ENCODE measurements at places on chromosomes 7 and 10.

GRCh38 chr10:6213257-6213905 is 10.6 kb downstream of the PFKFB3 start:
- DNase-seq = no peak

GRCh38 chr7:123460616-123461015 is 73.8 kb downstream of the IQUB start:
- no peak for DNase-seq

GRCh38 chr7:157268540-157268939 is 68.3 kb upstream of the DNAJB6 start:
- no peak for DNase-seq

- DNase-seq = no peak
These were observed 130.9 kb upstream of the ANKRD1 start for GRCh38 chr10:91051829-91052228.

Data from stimulated activated CD8-positive, alpha-beta memory T cell treated with anti-CD3 and anti-CD28 coated beads, Interleukin-2, amount 100 ng/mL, for 1 hour (primary cell).